Activated gamma-delta T cell treated with Interleukin-2 at 50 U/mL for 16 hours (primary cell): ENCODE measurements at places on chromosomes 3 and 15.

GRCh38 chr3:94069194-94069813 is 6.4 kb downstream of the NSUN3 start:
- DNase-seq, result no peak

GRCh38 chr15:65374821-65375401 is 2.9 kb downstream of the IGDCC3 start:
- DNase-seq, result no peak

GRCh38 chr15:44738340-44738984 is 2.1 kb downstream of the TRIM69 start:
- no peak for DNase-seq

GRCh38 chr3:187401856-187402255 is 33.7 kb downstream of the RTP4 start:
- DNase-seq, result no peak

GRCh38 chr3:143354342-143354741 is 234.8 kb downstream of the CHST2 start:
- DNase-seq, result no peak

DNA sequence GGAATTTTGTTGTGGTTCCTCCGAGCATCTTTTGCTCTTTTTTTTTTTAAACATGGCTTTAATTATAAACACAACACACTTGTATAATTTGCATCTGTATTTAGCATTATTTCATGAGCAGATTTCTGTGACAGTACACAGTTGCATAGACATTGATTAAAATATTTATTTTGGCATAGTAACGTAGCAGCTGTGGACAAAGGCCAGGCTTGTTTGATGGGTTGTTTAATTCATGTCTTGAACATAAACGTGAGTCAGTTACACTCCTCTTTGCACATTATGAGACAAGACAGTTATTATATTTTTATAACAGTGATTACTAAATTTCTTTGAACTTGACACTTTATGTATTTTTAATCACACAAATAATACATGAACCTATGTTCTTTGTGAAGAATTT is 182.5 kb downstream of the CACNA2D3 start:
- DNase-seq, result no peak

DNA sequence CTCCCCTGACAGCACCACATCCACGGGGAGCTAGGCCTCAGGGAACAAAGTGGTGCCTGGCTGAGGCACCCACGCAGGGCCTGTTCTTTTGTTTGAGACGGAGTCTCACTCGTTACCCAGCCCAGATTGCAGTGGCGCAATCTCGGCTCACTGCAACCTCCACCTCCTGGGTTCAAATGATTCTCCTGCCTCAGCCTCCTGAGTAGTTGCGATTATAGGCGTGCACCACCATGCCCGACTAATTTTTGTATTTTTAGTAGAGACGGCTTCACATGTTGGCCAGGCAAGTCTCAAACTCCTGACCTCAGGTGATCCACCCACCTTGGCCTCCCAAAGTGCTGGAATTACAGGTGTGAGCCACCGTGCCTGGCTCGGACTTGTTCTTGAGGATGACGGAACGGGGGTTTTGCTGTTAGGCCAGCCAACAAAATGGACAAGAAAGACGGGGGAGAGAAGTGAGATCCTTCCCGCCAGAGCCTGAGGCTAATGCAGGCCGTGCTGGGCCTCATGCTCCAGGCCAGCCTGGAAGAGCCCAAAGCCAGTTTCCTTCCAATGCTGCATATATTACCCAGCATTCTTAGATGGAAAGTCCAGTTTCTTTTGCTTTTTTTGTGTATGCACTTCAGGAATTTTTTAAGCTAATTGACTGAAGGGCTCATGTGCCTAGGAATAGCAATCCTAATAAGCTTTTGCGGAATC is 28.1 kb upstream of the FURIN start:
- no peak for DNase-seq

GRCh38 chr3:127985216-127985615 is 67.0 kb upstream of the SEC61A1 start:
- no peak for DNase-seq

DNA sequence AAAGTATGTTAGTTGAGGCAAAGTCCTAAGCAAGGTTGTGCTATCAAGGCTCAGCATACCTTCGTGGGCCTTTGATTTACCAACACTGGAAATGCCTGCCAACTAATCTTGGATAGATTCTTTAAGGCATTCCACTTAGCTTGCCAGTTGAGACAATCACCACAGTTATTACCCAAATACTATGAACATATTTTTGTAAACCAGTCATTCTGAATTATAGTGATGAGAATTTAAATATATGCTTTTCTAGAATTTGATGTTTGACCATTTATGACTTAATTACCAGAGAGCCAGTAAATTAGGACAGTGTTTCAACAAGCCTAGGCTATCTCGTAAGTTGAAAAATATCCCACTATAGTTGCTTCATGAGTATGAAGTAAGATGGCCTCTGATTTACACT is 15.5 kb downstream of the TRIM59 start:
- DNase-seq, result no peak

DNA sequence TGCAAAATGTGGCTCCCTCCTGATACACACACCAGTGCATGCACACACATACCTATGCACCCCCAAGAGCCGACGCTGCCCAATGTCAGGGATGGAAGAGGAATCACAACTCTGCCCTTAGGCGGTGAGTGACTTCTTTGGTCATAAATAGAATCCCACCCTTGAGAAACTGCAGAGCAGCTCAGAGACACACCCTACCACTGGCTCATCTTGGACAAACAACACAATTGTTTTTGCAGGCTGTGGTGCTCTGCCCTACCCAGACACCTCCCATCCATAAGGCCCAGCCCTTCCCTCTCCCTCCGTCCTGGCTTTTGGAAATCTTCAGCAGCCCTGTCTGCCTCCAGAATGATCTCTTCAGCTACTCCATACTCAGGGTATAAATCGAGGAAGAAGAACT is 73.8 kb upstream of the HRH1 start:
- DNase-seq, result no peak

DNA sequence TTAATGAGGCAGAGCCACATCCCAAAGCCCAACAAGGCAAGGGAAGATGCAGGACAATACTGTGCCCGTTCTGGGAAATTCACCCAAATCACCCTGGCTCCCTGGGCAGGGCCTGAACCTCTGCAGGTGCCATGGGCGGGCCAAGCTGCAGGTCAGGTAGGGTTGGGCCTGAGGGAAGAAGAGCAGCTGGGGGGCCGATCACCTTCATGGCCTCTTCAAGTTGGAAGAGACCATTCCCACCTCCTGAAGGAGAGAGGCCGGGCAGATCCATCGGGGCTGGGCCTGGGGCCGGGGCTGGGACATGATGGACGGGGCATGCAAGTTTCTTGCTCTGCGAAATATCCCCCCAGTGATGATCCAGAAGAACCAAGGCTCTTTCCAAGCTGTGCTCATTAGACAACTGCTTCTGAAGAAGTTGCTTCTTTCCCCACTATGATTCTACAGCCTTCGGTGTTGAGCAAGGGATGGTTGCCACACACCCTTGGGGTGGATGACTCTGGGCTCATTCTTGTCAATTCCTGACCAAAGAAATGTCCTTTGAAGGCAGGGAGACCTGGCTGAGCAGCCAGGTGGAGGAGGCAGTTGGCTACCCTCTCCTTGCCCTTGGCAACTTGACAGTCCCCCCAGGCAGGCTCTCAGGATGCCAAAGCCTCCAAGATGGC is 38.2 kb downstream of the KLHL25 start:
- no peak for DNase-seq

DNA sequence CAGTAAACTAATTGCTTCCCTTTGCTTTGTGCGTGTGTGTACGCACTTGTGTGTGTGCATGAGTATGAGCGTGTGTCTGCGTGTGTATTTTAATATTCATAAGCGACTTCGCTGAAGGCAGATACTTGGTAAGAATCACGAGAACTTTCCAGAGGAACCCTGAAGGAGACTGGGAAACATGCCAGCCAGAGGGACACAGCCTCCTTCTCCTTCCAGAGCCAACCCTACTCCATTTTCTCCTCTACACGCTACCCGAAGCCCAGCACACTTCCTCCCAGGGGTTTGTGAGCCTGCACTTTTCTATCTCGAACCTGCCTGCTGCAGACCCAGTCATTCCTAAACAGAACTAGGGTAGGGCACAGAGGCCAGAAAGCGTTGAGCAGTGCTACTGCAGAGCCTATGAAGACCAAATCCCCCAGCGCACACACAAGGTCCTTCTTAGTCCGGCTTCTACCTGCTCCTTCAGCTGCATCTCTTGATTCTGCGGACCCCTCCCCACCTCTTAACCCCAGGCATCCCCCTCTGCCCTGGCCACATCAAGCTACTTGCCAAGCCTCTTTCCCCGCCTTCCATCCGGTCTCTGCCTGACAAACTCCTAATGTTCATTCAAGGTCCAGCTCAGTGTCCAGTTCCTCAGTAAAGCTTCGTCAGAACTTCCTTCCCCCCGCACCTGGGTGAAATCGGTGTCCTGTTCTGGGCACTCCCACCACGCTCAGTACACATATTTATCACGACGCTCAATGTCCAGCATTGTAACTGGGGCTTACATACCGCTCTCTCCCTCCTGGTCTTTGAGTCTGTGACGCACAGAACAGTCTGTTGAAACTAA is 191.8 kb downstream of the FAM43A start:
- no peak for DNase-seq

GRCh38 chr3:196454935-196455334 is 22.7 kb upstream of the UBXN7 start:
- DNase-seq, result no peak

GRCh38 chr3:177960014-177960413 is 576.2 kb upstream of the KCNMB2 start:
- DNase-seq, result no peak

DNA sequence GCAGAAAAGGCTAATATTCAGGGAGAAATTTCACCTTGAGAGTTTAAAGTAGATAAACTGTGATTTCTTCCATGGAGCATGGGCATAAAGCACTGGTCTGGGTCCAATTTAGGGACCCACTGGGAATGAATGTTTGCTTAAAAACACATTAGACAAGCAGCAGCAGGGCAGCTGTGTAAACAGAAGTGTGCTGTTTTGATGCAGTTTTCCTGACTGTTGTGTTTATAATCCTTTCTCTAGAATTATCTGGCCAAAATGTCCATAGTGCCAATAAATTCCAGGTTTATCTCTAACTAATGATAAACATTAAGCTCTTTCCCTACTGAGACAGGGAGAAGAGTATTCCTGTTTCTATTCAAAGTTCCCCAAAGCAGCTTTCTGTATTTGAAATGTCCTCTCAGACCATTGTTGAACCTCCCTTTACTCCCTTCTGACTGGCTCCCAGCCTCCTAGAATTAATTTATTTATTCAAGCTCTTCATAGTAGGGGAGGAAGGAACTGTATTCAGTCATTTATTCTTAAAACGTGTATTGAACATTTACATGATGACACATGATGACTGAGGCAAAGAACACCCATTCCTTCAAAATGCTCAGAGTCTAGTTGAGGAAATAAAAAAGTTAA is 7.0 kb upstream of the TM4SF18 start:
- no peak for DNase-seq

DNA sequence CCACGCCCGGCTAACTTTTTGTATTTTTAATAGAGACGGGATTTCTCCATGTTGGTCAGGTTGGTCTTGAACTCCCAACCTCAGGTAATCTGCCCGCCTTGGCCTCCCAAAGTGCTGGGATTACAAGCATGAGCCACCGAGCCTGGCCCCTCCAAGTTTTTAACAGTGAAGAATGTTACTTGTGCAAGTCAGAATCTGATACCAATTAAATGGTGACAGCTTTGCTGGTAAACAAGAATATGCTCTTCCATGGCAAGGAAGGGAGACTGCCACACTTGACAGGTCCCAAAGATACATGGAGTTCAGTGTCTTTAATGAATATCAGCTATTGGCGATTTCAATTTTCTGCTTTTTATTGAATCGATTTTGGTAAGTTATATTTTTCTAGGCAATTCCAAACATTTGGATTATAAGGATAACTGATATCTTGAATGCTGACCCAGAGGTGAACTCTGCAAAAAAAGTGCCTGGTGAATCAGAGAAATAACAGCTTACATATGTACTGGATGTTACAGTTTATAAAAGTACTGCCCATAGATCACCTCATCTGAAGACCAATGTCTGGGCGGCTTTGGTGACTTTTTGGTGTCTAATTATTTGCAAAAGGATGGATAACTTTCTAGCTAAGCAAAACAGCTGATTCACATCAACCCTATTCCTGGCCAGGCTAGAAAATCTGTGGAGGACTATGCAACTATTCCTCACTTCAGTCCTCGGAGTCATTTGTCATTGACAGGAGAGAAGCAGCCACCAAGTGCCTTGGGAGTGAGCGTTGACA is 1.2 kb downstream of the PARP16 start:
- no peak for DNase-seq

GRCh38 chr3:69082805-69083204 is 1.9 kb upstream of the ARL6IP5 start:
- peak; percentile 46 for DNase-seq

DNA sequence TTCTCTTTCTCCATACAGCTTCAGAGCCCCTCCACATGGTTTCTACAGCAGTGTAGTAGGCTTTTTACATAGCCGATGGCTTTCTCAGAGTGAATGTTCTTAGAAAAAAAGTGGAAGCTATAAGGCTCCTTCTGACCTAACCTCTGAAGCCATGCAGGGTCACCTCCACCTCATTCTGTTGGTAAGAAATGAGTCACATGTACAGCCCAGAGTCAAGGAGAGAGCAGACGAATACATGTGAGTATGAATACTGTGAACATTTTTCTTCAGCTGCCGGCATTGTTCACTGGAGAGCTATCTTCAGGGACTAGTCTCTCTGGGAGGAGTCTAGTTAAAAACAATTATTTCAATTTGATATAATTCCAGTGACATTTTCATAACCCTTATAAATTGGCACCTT is 68.2 kb upstream of the THRB start:
- no peak for DNase-seq

DNA sequence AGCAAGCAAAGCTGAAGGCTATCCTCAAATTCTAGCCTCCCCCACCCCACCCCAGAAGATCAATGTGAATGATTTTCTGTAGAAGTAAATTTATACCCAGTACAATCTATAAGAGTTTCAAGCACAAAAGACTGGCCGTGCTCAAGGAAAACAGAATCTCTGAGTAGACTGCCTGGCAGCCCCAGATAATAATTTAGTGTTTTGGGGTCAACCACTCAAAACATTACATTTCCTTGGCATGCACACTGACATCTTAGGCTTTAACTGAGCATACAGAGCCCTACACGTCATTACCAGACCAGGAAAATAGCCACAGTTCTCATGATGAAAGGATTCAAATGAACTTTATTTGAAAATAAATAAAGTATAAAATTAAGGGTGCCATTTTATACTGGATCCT is 376.5 kb downstream of the TBL1XR1 start:
- DNase-seq, result no peak

DNA sequence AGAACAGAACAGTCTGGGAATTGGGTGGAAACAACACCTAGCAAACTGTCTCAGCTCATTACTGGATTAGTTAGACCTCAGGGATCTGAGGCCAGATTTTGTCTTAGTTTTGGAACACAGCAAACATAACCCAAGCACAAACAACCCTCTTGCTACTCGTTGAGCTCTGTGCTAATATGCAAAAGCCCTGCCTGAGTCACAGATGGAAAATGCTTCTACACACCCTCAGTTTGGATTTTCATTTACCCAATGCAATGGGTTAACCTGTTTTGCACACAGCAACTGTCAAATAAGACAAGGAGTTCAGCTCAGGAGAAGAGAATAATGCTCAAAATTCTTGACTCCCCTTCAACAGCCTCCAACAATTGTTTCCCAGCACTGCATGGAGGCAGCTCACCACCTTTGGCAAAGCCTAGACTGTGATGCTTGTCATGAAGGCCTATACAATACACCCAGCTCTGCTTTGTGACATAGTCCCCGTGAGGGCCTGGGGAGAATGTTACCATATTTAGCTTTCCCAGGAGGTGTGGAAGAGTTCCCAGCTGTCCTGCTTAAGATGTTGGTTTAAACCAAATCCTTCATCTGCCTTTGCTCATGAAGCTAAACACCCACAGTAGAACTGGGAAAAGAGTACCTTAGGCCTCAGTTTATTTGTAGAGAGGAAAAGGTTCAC is 68.9 kb upstream of the MNS1 start:
- no peak for DNase-seq
